ENCODE measurements at places on chromosomes 11 and 22.

DNA sequence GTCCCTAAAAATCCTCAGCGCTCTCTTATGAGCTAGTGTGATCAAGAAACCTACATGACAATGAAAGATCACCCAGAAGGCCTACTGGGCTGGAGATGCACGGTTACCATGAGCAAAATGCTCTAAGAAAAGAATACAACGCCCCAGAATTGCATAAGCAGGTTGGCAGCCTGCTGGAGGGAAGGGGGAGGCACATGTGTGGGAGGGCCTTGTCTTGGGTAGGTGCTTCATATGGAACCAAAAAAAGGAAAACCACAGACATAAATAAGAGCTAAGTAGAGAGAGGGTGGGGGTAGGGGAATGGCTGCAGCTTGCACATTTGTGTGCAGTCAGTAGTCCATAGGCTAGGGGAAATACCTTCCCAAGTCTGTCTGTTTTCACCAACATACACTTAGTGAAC is 2.8 kb downstream of the SIAE start:
- no peak for DNase-seq

- no peak for DNase-seq
Observed at GRCh38 chr11:11171854-11172253, 181.2 kb downstream of the CSNK2A3 start.

DNA sequence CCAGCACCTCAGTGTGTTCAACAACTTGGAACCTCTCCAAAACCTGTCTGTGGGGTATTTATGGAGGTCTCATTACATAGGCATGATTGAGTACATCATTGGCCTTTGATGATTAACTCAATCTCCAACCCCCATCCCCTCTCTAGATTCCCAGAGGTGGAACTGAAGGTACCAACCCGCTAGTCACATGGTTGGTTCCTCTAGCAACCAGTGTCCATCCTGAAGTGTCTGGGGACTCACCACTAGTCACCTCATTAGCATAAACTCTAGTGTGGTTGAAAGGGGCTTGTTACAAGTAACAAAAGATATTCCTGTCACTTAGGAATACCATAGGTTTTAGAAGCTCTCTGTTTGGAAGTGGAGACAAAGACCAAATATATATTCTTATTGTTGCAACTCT is 40.3 kb downstream of the SIK2 start:
- no peak for DNase-seq

DNA sequence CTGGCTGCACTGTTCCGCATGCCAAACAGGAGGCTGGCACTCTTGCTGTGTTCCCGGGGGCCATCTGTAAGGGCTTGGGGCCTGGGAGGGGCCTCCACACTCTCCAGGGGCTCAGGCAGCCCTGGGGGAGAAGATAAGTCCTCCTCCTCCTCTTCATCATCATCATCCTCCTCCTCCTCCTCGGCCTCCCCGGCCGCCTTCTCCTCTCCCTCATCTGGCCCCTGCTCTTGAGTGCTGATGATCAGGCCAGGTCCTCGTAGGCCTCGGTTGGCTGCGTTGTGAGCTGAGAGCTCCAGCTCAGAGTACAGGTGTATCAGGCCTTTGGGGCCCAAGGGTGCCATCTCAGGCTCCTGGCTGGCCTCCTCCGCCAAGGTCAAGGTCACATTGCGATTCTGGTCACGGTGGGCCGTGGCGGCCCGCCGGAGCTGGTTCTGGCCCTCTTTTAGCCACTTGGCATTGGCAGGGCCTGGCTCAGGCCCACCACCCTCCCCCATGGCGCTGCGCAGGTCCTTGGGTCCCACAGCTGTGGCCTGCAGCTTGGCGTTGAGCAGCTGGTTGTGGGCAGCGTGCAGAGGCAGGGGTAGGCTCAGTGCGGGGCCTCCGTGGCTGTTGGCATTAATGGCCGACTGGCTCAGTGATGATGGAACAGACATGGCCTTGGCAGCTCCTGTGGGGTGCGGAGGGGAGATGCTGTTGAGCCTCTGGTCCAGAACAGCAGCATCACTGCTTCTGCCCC is 8.0 kb downstream of the APBB1 start:
- DNase-seq = no peak

- DNase-seq = no peak
Observed at GRCh38 chr11:8081591-8082250, 710 bp downstream of the TUB start.

DNA sequence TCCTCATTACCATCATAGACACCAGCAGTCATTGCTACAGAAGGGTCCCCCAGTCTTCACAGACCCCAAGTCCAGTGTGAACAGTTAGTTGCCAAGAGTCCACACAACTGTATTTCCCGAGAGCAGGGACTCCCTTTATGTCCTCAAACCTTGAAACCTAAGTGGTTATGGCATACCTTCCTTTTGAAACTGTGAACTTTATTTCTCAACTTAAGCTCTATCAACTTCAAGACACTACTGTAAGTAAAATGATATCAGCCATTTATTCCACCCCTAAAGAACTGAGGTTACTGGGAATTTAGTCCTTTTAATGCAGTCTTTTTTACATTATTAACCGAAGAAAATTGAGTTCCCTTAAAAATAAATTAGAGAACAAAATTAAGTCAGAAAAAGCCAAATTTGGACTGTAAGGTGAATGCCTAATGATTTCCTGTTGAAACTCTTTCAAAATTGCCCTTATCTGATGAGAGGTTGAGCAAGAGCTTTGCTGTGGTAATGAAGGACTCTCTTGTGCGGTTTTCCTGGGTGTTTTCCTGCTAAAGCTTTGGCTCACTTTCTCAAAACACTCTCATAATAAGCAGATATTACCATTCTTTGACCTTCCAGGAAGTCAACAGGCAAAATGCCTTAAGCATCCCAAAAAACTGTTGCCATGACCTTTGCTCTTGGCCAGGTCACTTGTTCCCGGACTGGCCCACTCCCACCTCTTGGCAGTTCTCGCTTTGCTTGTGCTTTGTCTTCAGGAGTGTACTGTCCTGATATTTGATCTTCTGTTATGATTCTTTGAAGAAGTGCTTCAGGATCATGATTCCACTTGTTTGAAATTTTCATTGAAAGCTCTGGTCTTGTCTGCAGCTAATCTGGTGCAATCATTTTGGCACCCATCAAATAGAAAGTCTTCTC is 765.4 kb upstream of the ANO3 start:
- DNase-seq = no peak

GRCh38 chr11:32821917-32822560 is 7.7 kb upstream of the PRRG4 start:
- DNase-seq = no peak

DNA sequence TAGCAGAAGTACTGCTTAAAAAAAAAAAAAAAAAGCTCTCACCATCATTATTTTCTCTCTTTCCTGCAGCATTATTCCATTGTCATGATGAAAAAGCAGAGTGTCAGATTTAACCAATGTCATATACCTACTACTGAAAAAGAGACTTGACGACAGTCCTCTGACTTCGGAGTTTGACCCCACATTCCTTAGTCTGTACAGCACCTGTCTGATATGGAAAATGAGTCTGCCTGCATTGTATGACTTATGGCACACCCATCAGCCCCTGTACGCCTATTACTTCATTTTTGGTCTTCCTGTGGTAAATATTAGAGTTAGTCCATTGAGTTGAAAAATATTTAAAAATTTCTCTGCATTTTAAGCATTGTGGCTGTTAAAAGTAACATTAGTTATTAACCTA is 54.5 kb upstream of the NOX4 start:
- no peak for DNase-seq

GRCh38 chr11:2305140-2305778 is 3.4 kb downstream of the TSPAN32 start:
- DNase-seq = peak; percentile 2

DNA sequence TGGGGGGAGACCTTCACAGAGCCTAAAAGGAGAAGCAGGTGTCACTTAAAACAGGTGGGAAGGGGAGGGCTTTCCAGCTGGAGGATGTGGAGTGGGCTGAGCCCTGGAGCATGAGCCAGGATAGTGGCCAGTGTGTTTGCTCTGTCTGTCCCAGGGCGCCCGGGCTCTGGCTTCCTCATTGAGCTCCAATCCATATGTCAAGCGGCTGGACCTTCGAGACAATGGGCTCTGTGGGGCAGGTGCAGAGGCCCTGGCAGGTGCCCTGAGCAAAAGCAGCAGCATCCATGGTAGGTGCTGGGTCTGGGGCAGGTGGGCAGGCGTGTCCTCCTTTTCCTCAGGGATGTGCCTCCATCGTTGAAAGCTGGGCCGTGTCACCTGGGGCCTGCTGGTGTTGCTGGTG is 2.0 kb downstream of the LRRC74B start:
- DNase-seq = no peak

GRCh38 chr22:35961480-35962295 is 66.9 kb downstream of the RBFOX2 start:
- DNase-seq = no peak

GRCh38 chr11:124346311-124346955 is 26.4 kb upstream of the OR8D2 start:
- no peak for DNase-seq

DNA sequence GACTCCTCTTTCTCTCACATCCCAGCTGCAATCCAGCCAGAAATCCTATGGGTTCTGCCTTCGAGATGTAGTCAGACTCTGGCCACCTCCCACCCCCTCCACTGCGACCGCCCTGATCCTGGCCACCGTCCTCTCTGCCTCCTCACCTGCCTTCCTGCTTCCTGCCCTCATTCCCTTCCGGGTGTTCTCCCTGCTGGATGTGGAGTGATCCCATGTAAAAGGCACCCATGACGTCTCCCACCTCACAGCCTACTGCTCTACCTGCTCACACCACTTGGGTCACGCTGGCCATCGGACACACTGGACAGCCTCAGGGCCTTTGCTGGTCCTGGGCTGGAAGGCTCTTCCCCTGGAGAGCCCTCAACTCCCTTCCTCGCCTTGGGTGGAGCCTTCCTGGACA is 33.7 kb upstream of the CD5 start:
- DNase-seq = no peak

DNA sequence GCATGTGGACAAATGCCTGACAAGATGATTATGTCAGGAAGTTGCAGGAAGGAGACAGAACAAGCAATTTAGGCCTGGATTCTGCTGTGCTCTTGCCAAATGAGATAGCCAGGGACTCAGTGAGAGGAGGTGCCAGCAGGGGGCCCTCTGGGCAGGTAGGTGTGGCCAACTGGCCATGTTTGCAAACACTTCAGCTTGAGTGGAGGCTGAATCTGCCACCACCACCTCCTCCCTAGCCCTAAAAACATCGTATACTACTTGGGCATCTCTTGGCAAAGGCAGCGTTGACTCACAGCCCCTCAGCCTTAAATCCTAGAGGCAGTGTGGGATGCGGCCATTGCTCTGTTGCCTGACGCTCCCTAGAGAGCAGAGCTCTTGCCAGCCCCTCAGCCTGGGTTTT is 95.1 kb upstream of the PLET1 start:
- peak; percentile 76 for DNase-seq

DNA sequence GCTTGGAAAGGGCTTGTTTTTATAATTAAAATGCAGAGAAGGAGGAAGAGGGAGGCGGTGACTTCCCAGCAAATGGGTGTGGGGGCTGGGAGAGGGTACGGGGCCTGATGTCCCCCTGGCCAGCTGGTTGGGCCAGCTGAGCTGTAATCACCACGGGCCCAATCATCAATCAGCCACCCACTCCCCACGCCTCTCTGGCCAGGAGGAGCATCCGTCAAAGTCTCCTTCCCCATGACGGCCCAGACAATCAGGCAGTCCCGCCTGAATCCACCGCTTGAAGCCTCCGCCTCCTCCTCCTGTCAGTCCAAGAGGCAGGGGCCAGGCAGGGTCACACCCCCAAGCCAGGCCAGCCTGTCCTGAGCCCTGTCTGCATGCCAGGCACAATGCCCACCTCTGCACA is 13.3 kb upstream of the CABP7 start:
- peak; percentile 21 for DNase-seq

- DNase-seq = no peak
Observed at GRCh38 chr11:34519595-34520235, 6.1 kb upstream of the ELF5 start.

Measured in NCI-H446 treated with DMSO at 0.1 percent for 48 hours (cell line).